NCI-H524 treated with DMSO at 0.1 percent for 48 hours (cell line): ENCODE measurements at places on chromosomes 2 and 18.

GRCh38 chr2:58721912-58722591 is 480.9 kb upstream of the FANCL start:
- no peak for DNase-seq

DNA sequence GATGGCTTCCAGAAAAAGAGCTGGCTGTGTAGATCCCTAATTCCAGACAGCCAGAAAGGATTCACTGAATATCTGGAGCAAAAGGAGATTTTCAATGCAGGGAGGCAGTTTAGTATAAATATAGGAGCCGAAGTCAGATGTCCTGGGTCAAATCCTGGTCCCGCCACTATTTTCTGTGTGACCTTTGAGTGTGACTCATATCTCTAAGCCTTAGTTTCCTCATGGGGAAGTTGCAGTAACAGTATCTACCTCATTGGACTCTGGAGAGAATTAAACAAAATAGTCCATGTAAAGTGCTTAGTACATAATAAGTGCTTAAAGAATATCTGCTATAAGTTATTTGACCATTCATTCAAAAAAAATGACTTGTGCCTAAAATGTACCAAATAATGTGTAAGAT is 52.1 kb upstream of the ITGA6 start:
- DNase-seq, result no peak

DNA sequence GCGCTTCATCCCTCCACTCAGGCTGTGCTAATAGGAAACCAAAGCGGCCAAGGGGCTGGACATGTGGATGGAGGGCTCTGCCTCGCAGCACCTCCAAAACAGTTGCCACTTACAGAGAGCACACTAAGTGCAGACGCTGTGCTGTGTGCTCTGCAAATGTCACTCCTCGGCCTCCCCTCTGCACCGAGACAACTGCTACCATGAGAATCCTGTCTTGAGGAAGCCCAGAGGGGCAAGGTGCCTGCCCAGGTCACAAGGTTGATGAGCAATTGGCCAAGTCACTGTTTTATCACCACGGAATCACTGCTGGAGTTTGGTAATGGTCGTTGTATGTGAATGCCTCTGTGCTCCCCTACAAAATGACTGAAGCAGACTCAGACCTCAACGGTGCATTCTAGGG is 132.2 kb downstream of the SEPTIN10 start:
- DNase-seq, result no peak

- no peak for DNase-seq
Measured at GRCh38 chr2:229463841-229464346, 192.8 kb upstream of the PID1 start.

GRCh38 chr2:144830543-144830942 is 310.6 kb upstream of the ZEB2 start:
- DNase-seq, result no peak

DNA sequence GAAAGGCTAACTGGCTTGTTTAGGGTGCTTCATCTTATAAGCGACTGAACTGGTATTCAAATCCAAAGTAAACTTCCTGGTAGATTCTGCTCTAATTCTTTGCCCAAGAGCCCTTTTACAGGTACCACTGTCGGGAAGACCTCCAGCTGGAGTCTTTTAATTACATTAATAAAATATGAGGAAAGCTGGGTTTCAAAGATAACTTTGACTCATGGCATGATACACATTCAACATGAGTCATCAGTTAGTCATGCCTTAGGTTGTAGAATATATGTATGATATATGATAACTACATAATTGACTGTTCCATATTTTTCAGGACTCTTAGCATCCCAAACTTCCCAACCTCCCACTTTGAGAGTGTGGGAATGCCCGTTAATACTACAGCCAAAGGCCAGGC is 32.3 kb downstream of the ZCCHC2 start:
- no peak for DNase-seq

DNA sequence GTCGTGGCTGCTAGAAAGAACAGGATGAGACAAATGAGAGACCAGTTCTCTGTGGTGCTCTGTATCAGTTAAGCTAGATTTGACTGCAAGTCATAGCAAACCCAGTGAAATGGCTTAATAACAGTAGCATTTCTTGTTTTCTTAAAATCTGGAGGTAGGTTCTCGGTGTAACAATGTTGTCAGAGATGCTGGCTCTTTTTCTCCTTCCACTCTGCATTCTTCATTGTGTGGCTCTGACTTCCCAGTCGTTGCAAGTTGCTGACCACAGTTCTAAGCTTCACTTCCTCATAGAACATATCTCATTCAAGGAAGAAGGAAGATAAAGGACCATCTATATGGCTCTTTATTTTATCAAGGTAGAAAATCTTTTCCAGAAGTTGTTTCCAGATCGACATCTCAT is 7.9 kb upstream of the CKAP2L start:
- no peak for DNase-seq
